ENCODE measurements at places on chromosomes 1 and 21. TPM values are rescaled to one million over a fixed set of nuclear protein-coding genes. Genes with fewer than 3 reads are reported as not detected.

The TLCD4 gene
- 9.8 TPM for total RNA-seq

DNA sequence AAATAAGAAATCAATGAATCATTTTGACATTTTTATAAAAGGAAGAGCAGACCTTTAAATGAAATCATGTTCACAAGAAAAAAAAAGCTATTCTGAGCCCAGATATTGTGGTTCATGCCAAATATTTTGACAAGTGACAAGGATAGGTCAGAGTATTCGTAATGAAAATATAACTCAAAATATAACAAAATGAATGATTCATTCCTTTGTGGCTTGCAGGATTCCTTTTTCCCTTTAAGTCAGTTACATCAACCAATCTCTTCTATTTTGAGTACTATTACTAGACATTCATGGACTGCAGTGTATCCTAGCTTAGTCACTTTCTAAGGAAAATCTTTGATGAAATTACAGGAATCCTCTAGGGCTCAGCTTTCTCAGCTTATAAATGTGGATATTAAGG lies 188.7 kb downstream of the COL11A1 start:
- DNase-seq: no peak

DNA sequence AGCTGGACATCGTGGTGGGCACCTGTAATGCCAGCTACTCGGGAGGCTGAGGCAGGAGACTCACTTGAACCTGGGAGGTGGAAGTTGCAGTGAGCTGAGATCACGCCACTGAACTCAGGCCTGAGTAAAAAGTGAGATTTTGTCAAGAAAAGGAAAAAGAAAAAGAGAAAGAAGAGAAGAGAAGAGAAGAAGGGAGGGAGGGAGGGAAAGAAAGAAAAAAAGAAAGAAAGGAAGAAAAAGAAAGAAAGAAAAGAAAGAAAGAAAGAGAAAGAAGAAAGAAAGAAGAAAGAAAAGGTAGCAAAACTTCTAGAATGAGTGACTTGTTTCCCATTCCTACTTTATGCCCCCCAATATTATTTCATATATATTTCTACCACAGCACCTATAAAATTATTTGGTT lies 98.8 kb downstream of the UBE2U start:
- no peak for DNase-seq

- no peak for DNase-seq
Observed at GRCh38 chr1:5927506-5928370, 64.5 kb downstream of the NPHP4 start.

The APH1A gene
- 57.6 TPM for total RNA-seq

GRCh38 chr1:209051570-209051969 lies 531.9 kb upstream of the CAMK1G start:
- DNase-seq: no peak

DNA sequence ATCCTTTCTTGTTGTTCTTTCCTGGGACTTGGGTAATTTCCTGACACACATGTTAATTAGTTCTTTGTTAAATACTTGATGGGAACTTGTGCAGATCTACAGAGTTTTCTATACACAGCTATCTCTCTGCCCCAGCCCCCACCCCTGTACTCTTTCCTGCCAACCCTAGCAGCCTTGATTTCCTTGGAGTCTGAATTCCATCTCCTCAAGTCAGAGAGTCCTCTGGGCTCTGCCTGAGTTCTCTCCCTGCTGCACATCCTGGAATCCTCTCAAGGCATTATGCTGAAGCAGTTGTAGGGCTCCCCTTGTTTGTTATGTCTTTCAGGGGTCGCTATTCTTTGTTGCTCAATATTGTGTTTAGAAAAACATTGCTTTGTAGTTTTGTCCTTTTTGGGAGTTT lies 384.7 kb downstream of the RPS6KC1 start:
- DNase-seq: no peak
